Activated T-helper 17 cell treated with anti-CD3 and anti-CD28 coated beads, Interleukin-2, amount 50 U/mL, for 72 hours (primary cell): ENCODE measurements at places on chromosomes 2 and 18.
A peak's percentile ranks its signal among the peaks of the same experiment; 100 is the strongest.

DNA sequence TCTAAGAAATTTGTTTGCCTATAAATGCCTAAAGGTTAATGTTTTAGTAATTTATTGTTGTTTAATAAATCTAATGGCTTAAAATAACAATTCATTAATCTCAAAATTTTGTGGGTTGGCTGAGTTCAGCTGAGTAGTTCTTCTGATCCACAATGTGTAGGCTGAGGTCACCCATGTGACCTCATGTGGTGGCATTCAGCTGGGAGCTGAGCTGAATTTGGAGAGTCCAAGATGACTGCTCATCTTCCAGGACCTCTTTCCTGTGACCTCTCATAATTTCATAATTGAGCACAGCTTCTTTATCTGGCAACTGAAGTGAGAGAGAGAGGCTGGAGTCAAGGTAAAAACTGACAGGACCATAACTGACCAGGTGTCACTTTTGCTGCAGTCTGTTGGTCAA is 132.4 kb downstream of the TXNL1 start:
- no peak for ATAC-seq

GRCh38 chr2:95348609-95349567 is 51.7 kb downstream of the KCNIP3 start:
- no peak for ATAC-seq

DNA sequence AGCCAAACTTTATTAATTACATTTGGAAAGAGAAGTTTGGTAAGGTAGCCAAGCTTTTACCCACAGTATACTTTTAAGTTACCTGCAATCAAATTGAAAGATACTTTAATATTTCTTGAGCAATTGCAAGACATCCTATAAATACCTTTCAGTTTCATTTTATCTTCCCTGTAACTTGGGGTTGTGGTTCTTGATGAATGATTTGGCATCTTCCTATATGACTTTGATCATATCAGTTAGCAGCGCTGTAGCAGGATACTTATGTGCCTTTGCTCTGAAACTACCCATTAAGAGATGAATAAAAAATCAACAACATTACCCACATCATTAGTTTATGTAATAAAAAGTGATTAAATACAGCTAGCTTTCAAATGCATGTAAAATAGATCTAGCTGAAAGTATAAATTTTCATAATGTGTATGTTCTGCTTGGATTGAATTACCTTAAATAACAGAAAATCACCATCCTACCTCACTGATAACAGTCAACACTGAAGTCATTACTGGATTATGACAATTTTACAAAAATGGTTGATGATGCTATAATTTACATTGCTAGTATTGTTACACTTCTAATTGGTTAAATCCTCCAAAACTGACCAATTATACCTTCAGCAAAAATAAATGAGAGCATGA is 50.4 kb downstream of the MMADHC start:
- ATAC-seq = peak; percentile 86

DNA sequence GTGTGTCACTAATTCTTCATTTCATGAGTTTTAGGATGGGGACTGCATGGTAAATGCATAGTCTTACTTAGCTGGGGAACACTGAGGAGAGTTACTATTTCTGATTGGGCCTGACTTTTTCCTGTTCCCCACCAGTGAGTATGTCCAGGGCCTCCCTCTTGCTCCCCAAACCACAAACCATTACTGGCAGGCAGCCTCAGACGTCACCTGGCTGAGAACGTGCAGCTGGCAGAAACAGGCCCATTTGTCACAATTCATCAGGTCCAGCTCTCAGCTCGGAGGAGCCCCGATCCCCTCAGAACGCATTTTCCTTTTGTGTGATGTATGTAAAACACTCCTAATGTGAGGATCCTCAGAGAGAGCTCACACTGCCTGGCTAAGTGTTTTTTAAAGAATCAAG is 71.7 kb upstream of the SIX3 start:
- no peak for ATAC-seq

DNA sequence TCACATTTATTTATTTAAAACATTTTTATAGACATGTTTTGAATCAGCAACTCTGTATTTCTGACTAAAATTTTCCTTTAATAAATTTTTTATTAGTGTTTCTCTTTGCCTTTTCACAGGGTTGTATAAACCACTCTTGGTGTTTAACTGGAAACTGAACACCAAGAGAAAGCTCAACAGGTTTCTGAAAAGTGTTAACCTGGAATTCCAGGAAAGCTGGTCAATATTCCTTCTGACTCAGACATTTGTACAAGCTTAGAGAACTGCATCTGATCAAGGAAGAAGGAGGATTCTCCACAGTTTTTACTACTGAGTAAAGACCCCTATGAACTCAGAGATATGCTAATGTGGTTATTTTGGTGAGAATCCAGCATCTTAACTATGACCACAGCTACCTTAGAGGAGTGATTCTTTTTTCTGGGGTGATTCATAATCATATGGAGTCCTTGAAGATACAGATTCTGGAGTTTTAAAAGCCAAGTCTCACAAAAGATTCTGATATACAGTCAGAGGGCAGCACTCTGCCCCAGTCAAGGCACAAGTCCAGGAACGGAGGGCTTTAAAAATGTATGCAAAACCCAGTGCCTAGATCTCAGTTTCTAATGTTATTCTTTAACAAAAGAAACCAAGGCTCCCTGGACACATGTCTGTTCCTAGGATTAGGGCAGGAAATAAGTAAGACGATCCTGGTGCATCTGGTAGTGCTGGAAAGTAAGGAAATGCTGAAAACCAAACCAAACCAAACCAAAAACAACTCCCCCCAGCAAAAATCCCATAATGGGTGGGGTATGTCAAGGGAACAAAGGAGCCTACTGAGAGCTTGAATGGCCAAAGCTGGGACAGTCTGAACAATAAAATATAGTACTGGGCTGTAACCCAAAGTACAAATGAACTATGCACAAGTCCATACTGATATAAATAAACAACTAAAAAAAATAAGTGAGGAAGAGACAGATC is 85.1 kb upstream of the FZD5 start:
- no peak for ATAC-seq

DNA sequence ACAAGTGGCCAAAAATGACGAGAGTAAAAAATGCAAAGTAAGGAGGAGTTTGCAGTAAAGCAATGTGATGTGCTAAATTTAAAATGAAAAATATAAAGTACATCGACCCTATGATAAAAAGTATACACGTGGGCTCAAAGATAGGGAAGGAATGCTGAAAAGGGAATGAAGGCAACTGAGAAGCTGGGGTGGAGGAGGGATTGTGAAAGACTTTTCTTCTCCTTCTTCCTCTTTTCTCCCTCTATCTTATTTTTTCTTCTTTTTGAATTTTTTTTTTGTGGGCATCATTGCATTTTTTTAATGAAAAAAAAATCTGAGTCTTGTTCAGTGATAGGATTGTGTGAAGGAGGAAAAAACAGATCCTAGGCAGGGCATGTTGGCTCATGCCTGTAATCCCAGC is 57.6 kb upstream of the STK17B start:
- ATAC-seq = no peak

DNA sequence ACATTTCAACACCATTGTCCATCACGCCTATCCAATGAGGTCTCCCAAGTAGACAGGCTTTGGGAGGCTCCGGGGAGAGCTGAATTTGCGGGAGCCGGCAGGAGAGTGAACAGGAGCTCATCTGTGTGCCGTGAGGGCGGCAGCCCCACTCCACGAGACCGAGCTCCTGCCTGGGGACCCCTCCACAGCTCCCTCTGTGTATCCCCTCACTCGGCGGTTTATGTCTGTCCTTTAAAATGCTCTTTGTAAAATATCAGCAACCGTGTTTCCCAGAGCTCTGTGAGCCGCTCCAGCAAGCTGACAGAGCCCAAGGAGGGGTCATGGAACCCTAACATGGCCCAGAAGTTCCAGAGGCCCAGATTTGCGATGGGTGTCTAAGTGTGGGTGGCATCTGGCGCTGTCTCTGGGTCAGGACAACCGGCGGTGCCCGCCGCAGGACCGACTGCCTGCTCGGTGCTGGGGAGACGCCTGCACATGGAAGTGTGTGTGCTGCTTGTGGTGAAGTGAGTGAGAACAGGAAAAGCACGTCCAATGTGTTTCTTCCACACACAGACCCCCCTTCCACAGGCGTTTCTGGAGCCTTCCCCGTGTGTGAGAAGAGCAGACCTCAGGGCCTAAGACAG is 34.8 kb downstream of the SLC66A2 start:
- no peak for ATAC-seq

DNA sequence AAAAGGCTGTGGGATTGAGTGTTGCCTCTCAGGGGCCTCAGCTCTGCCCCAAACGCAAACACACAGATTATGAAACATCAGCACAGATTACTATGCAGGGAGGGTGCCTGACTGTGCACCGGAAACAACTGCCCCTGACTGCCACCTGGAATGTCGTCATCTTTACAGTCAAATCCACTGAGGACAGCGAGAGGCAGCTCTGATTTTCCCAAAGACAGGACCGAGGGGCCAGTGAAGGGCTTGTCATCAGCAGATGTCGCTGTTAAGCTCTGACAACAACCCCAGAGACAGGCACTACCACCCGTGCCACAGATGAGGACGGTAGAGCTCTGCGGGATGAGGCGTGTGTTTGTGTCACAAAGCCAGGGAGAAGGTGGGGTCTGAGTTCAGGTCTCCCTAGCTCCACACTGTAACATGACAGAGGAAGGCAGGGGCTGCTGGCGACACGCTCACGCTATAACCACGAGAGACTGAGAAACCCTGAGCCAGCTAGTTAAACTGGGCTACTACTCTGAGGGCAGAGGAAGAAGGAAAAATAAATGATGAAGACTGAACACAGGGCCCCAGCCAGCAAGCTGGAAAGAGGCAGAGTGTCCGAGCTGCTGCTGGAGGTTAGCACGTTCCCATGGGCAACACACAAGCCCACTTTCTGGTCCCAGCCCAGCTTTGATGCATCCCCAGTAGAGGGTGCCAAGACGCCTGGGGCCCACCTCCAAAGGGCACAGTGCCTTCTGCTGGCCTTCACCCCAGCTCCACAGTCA is 47.0 kb downstream of the PARD6G start:
- no peak for ATAC-seq

GRCh38 chr2:143615562-143615961 is 486.3 kb downstream of the ARHGAP15 start:
- ATAC-seq = no peak

DNA sequence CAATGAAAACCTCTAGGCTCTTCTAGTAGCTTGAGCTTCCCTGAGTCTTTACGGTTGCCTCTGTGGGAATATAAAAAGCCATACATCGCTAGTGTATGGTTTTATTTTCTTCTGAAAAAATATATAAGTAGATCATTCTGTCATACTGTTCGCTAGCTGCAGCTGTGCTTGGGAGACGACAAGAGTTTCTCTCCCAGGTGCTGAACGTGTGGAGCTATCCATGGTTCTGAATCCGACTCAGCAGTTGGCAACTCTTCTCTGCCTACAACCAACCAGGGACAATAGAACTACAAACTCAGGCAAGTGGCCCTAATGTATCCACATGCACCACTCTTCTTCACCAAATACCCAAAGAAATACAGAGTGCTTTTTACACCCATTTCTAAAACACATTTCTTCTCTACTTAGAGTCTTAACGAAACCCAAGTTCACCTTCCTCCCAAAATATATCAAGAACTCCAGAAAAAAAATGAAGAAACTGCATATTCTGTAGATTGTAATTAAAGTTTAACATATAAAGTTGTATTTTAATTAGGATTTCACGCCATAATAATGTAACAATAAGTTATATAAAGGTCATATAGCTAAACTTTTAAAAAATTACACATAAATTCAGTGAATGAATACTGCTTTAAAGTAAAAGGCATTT is 2.2 kb upstream of the KCNH7 start:
- no peak for ATAC-seq

DNA sequence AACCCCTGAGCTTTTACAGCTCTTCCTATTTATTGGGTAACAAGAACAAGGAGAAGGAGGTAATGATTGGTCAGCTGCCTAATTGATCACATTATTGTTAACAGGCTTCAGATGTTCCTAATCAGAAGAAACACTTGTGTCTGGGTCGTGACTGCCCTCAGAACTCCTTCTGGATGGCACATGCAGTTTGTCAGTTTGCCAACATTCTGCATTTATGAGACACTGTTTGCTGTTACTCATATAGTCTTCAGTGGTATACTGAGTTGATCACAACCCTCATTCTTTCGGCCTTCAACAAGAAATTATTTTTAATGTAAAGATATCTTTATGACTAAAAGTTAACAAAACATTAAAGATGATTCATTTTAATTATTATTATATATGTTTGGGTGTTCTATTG is 95.7 kb upstream of the DOCK10 start:
- ATAC-seq = no peak

DNA sequence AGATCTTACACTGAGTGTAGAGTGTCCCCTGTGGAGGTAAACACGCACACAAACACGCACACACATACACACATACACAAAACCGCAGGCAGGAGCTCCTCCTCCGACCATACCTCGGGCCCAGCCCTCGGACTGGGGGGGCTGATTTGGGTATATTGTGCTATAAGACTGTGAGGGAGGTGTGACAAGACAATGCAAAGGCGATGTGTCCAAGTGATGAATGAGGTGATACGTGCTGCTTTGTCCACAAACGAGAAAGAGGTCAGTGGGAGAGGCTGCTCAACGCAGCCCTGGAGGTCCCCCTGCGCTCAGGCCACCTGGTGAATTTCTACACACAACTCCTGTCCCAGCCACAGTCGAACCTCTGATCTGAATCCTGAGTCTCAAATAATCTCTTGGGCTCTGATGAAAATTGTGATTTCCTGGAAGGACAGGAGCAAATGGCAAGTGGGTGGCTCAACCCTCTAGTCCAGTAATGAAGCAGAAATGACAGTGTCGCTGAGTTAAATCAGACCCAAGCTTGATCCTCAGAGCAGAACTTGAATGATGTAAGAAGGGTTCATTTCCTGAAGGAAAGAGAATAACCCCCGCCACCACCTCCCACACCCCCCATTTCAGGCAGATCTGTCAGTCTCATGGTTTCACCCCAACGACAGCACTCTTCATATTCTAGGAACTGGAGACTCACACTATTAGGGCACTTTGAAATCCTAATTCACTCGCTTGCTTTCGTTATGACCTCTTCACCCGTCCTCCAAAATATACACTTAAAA is 48.9 kb upstream of the ASXL2 start:
- ATAC-seq = peak; percentile 66

DNA sequence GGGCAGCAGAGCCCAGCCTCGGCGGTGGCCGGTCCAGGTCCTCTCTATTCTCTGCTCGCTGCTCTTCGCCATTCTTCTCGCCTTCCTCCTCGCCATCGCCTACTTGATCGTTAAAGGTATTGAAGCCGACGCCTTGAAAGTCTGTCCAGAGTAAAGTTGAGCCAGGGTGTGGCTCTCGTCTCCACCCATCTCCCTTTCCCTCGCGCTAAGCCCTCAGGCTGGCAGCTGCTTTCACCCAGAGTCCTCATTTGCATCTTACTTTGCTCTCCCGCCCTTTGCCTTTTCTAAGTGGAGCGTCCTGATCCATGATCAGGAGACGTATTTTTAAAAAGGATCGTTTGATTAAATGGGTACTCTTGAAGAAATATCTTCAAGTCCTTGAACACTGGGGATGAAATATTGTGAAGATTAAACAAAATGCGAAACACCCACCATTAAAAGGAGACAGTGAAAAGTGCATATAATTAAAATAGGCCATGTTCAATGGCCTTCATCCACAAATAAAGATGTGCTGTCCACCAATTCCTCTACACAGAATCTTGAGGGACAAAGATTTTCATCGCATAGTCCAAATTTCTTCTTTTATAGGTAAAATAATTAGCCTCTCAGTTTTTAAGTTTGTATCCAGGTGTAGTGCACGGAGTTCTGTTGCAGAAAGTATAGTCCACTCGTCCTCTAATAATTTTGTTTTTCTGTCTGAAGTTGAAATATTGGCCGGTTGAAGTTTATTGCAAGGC is 657 bp downstream of the ARL6IP6 start:
- peak; percentile 13 for ATAC-seq
